Forelimb muscle (tissue), 1 donor: ENCODE measurements at places on chromosomes 5 and 9.

DNA sequence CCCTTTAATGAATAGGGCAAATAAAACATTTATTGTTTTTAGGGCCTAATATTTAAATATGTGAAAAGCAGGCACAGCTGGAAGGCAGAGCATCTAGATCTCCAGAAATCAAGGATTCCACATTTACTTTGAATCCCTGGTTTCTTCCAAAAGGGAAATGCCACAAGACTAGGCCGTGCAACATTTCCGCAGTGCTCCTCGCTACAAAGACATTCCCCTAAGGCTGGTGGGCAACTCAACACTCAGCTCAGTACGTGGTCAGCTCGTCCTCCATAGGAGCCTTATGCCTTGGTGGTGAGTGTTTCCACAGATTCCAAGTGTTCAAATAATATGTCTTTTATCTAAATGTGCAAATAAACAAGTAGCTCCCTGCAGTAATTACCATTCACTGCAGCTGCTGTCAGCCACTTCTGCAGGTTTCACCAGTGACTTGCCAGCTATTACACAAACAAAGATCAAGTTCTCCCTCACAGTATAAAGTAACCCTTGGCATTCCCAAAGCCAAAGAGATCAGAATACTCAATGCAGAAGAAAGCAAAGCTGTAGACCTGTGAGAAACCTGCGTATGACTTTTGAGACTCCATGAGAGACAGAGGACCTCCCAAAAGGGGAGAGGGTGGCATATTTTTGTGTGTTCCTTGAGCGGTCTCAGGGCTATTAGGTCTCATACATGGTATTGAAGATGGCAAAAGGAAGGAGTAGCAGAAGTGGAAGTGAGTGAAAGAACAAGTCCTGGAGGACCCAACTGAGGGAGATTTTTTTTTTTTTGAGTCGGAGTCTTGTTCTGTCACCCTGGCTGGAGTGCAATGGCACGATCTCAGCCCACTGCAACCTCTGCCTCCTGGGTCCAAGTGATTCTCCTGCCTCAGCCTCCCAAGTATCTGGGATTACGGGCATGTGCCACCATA is 38.0 kb upstream of the TENT2 start:
- DNase-seq, result no peak

DNA sequence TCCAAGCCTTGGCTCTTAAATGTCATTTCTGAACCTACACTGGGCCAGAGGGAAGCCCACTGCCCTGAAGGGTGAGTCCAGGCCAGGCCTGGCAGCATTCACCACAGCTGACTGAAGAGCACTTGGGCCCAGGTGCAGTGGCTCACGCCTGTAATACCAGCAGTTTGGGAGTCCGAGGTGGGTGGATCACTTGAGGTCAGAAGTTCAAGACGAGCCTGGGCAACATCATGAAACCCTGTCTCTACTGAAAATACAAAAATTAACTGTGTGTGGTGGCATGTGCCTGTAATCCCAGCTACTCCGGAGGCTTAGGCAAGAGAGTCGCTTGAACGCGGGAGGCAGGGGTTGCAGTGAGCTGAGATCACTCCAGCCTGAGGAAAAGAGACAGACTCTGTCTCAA is 5.1 kb downstream of the CCIN start:
- no peak for DNase-seq

DNA sequence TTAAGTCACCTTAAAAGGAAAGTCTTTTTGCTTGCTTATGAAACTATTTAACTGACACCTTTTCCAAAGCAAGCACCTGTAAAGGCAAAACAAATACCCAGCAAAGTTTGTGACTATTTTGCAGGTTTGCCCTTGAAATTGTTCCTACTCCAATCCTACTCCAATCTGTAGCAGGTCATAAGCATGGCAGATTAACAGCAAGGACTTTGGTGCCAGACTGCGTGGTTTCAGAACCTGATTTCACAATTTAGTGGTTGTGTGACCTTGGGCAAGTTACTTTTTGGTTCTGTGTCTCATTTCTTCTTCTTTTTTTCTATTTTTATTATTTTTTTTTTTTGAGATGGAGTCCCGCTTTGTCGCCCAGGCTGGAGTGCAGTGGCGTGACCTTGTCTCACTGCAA is 282.1 kb downstream of the RFX3 start:
- no peak for DNase-seq

GRCh38 chr9:114087721-114088120 is 9.6 kb upstream of the AMBP start:
- no peak for DNase-seq

GRCh38 chr9:5388026-5388819 is 48.5 kb upstream of the RLN1 start:
- DNase-seq, result no peak

GRCh38 chr5:107676702-107677101 is 6.0 kb upstream of the EFNA5 start:
- no peak for DNase-seq

DNA sequence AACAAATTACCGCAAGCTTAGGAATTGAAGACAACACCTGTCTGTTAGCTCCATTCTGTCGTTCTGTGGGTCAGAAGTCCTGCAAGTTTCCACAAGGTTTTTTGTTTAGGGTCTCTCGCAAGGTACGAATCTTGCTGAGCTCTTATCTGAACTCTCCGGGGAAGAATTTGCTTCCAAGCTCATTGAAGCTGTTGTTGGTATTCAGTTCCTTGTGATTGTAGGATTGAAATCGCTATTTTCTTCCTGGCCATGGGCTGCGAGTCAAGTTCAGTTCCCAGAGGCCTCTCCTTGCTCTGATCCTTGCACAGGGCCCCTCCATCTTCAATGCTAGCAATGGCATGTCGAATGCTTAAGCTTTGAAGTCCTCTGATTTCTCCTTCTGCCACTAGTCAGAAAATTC is 53.5 kb upstream of the CNTLN start:
- DNase-seq, result no peak

DNA sequence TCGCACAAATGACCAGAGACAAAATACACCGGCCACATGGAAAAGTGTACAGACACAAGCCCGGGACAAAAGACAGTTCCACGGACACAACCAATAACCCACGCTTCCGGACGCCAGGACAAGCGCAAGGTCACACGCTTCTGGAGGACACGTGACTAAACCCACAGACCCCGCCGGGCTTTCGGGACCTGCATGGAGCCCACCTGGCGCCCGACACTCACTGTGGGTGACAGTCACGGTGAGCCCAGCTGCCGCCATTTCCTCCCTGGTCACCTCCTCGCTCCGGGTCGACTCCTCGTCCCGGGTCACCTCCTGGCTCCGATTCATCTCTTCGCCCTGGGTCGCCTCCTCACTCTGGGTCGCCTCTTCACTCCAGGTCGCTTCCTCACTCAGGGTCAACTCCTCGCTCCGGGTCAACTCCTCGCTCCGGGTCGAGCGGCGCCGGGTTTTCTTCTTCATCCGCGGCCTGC is 470 bp downstream of the BAG1 start:
- DNase-seq, result no peak

GRCh38 chr5:96852759-96853158 is 23.5 kb upstream of the ERAP2 start:
- DNase-seq, result no peak

DNA sequence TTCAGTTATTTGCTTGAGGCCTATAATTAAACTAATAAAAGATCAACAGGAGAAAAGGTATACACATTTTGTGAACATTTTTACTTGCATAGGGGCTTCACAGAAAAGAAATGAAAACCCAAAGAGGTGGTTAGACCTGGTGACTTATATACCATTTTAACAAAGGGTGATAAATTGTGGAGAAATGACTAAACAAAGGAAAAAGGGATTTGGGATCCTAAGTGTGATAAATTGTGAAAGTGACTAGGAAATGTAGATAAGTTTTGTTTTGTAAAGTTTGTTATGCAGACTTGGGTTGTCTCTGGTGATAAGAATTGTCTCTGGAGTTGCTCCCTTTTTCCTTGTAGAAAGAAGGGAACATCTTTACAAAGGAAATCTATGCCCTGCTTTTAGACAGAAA is 86.1 kb upstream of the ZNF608 start:
- no peak for DNase-seq

GRCh38 chr9:72527801-72528195 is 6.4 kb downstream of the TMC1 start:
- no peak for DNase-seq

GRCh38 chr5:152994033-152994680 is 496.3 kb upstream of the GRIA1 start:
- no peak for DNase-seq

DNA sequence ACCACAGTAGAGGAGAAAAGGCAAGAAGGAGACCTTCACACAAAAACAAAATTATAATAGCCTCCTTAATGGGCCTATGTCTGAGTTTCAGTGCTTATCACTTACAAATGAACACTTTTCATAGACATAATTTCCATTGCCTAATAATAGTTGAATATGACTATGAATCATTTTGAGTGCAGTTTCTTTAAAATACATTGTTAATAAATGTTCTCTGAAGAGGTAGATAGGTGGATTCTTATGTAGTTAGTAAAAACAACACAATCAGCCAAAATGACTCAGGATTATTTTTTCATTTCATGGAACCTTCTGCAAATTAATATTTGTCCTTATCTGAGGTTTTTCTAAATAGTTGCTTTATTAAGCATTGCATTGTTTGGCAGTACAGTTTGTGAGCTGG is 45.6 kb downstream of the DAPK1 start:
- no peak for DNase-seq

DNA sequence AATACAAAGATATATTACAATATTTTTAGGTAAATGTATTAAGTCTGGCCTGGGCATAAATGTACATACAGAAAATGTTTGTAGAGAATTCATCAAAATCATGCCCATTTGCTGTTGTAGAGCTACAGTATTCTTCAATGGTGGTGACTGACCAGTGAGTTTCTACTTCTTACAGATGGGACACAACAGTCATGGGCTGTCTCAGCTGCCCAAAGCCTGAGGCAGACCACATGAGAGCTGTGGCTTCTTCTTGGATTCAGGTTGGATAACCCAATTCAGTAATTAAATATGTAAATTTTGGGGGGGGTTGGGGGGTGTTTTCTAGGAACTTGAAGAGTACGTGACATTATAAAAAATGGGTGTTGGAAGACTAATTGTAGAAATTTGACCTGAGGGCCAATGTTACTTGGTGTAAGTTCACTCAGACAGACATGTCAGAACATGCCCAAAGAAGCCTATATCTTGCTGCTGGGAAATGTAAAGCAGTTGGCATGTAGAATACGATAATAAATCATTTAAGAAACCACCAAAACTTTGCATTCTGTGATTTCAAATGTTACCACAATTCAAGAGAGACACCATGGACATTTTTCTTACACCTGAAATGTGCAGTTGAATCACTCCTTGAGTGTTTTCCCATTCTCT is 17.9 kb downstream of the STARD4 start:
- no peak for DNase-seq

GRCh38 chr5:83973925-83974815 is 253.5 kb upstream of the HAPLN1 start:
- DNase-seq, result no peak

GRCh38 chr5:94157704-94158539 is 416.5 kb upstream of the POU5F2 start:
- DNase-seq, result no peak

DNA sequence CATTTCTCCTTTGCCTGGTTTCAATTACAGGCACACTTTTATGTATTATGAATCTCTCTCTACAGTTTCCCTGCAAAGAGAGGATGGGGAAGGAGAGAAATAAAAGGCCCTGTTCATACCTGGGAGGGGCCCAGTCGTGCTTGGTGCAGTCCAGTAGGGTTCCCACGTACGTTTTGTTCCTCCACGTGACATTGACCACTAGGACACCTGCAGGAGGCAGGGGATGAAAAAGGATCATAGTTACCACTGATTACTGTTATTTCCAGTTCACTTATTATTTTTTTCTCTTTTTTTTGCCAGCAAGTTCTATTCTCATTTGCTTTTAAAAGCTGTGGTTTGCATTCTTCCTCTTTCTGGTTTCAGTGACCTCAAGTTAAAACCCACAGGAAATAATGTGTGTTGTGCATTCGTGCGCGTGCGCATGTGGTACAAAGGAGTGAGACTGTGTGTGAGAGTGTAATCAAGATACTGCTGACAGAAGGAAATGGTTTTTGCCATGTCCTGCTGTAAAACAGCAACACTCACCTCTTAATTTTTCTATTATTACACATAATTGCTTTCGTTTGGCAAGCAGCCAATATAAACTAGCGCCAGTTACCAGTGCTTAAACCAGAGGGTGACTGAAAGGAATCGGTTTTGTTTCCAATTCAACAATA is 96.8 kb downstream of the ZNF608 start:
- no peak for DNase-seq

GRCh38 chr5:31911291-31912265 is 262.5 kb downstream of the GOLPH3 start:
- no peak for DNase-seq

DNA sequence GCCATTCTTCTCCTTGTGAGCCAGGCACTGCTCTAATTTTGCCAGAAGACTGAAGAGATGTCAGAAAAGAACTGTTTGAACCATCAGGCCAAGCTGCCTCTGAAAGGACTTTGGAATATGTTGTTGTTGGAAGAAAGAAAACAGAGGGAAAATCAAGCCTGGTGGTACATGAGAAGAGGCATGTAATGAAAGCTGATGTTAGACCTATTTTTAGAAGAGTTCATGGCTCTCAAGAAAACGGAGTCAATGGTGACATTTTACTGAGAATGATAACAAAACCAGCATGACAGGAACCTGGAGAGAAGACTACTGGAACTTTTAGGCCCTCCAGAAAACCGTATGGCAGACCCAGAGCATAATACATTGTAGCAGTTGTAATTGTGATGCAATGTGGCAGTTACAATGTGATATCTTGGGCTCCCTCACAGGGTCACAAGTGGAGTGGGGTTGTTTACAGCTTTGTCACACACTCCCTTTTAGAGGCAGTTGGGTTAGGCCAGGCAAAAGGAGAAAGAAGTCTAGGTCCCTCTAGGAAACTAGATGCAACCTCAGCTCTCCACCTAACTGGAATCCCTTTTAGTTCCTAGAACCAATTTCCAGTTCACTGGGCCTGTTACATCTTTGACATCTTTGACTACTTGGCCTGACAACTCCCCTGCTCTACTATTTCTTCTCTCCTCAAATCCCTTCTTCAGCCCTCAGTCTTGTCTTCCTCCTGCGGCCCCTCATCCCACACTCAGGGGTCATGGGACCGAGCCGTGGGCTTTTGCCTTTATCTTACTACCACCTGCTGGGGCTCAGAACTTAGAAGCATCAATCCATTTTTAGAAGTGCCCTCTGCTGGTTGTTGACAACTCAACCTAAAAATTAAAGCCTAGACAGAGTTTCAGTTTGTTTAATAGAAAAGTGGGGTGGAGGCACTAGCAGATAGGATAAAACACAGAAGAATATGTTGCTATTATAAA is 61.2 kb upstream of the JAK2 start:
- DNase-seq, result no peak
